Suppressor macrophage treated with lipopolysaccharide for 4 hours (primary cell): ENCODE measurements at places on chromosomes 2 and 18.

- DNase-seq, result no peak
Observed at GRCh38 chr2:134626781-134627180, 92.0 kb downstream of the TMEM163 start.

- DNase-seq, result no peak
Observed at GRCh38 chr2:51960841-51961335, 929.0 kb upstream of the NRXN1 start.

DNA sequence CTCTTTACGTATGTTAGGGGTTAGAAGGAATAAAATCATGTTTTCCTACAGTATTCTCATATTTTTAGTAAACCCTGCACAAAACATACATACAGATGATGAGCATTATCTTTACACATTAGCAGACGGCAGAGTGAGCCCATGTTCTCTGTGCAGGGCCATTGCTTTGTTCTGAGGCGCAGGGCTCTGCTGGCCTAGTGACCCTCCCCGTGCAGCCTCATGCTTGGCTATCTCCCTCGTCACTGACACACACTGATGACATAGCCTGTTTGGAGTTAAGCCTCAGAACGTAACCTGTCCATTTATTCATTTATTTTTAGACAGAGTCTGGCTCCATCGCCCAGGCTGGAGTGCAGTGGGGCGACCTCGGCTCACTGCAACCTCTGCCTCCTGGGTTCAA, 115.9 kb upstream of the FOSL2 start:
- DNase-seq, result no peak

DNA sequence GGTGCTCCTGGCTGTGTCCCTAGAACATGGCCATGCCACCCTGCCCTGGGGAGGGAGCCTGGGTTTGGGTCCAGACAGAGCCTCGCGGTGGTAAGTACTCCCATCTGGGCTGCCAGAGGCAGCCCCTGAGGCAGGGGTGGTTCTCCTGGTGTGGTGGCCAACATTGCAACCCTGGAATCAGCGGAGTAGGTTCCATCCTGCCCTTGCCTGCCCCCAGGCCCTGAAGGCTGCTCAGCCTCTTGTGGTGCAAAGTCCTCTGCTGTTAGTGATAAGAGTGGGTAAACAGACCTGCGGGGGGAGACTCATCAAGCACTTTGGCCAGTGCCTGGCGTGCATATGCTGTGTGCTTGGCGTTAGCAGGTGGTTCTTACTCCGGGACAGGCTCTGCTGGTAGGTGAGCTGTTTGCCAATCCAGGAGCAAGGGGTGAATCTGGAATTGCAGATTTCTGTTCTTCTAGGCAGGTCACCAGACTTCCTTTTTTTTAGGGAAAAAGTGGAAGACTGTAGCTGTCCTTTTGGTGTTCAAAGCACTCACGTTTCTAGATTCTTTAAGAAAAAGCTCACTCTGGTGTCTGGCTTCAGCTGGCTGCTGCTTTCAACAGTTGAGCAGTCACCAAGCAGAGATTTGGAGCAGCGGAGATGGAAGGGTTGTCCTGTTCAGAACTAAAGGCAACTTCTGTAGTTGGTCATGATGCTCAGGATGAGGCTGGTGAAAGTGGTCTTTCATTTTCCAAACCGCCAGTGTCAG, 3.2 kb downstream of the CNNM3 start:
- no peak for DNase-seq

DNA sequence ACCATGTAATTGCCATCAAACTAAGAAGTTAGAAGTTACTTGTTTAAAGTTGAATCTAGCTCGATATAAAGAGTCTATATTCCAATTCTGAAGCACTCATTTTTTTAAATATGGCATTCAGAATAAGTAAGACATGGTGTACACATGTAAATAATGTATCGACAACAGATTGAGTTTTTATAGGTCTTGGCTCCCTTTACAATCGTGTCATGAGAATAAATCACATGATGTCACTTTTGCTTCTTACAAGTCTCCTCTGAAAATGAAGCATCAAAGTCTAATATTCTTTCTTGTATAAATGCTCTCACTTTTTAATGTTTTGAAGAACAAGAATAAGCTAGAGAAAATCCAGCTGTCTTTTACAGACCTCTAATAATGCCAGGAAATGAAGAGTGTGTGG, 33.1 kb downstream of the LRP1B start:
- DNase-seq, result no peak

DNA sequence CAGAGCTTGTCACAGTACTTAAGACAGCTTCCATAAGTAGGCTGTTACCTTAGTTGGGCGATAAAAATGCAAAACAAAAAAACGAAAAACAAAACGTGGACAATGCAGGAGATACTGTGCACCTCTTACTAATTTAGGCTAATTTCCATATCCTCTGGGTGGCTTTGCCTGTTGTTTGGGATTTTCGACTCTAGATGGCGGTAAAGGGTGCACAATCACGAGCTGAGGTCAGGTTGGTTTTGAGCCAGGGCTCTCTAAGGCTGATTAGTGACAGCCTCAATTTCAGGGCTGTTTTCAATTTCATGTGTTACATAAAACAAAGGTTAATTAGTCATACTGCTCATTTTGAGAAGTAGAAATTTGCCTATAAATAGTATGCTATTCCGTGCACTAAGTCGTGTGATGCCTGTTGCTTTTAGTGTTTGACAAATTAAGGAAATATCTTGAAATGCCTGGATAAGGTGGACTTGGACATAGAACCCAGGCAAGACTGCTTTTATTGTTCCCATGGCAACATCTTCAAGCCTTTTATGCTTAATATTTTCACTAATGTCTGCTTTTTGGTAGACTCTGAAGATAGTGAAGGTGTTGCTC, 493.1 kb downstream of the SOCS6 start:
- DNase-seq, result peak; percentile 53

DNA sequence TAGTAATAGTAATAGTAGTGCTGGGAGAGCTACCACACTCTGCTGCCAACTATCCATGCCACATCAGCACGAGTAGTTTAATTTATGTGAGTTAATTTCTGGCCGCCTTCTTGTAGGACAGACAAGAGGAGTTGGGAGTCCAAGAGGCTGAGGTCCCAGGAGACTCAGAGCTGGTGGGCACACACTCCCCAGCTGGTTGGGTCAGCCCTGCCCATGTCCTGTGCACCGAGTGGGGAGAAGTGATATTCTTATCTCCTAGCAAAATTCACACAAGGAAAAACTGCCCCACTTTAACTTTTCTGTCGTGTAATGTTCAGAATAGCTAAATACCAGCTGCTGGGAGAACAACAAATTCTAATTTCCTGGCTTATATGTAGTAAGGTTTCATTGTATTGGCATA, 15.2 kb upstream of the MAP4K4 start:
- no peak for DNase-seq

DNA sequence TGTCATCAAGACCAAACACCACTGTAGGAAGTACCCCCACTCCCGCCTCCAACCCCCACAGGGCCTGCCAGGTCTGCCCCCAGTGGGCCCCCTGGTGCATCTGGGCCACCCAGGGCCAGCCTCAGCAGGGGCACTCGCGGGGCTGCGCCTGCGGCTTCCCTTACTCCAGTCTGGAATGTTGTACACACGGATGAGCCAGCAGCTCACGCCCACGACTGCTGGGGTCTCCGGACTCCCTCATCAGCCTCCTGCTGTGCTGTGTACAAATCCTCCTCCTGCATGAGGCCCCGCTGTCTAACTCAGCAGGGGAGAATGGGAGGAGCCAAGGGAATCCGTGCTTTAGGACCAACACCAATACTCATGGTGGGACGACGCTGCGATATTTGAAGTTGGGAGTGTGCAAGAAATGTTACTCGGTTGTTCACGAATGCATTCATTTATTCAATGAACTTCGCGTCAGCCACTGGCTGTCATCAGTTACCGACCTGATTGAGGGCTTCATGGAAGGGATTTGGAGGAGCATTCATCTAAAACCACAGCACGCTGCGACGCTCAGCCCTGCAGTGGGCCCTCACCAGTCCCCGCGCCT, 654 bp upstream of the ASB1 start:
- DNase-seq, result peak; percentile 7

GRCh38 chr2:70842401-70842800, 6.8 kb upstream of the CD207 start:
- DNase-seq, result no peak

DNA sequence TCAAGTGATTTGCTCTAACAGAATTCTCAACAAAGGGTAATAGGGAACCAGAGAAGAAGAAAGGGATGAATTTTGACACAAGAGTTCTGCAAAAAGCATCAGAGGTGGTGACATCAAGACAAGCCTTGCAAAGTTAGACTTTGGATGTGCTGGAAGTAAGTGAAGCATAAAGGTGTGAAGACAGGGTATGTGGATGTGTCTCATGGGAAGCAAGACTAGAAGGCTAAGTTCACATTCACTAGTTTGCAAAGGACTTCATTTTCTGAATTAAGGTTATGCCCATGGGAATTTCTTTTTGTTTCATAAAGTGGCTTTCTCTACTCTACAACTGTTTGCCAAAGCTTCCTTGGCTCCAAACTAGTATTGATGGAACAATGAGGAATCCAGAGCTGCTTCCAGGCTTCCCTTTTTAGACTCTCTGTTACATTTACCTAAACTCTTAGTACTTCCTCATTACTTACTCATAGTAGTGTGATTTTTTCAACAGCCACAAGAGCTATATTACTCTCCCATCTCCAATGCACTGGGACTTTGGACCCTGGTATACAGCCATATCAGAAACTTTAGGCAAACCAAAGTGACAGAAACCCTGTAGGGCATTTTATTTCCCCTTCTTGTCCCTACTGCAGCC, 21.1 kb upstream of the IHH start:
- peak; percentile 26 for DNase-seq

DNA sequence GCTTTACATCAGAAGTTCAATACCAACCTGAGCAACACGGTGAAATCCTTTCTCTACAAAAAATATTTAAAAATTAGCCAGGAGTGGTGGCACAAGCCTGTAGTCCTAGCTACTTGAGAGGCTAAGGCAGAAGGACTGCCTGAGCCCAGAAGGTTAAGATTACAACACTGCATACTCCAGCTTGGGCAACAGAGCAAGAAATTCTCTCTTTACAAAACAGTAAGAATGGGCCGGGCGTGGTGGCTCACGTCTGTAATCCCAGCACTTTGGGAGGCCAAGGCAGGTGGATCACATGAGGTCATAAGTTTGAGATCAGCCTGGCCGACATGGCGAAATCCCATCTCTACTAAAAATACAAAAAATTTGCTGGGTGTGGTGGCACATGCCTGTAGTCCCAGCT, 113.2 kb downstream of the USP34 start:
- DNase-seq, result no peak

GRCh38 chr2:169302364-169302763, 60.0 kb downstream of the LRP2 start:
- DNase-seq, result no peak

DNA sequence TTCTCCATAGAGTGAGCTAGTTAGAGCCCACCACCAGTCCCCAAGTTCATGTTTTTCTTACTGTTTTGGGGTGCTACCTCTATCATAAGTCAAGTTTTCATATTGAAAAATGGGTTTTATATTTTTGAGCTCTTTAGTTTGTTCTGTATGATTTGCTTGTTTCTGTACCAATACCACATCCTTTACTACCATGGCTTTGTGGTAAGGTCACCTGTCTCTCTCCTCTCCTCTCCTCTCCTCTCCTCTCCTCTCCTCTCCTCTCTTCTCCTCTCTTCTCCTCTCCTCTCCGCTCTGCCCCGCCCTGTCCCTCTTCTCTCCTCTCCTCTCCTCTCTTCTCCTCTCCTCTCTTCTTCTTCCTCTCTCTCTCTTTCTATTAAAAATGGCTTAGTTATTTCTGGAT, 22.1 kb upstream of the LBH start:
- DNase-seq, result no peak

DNA sequence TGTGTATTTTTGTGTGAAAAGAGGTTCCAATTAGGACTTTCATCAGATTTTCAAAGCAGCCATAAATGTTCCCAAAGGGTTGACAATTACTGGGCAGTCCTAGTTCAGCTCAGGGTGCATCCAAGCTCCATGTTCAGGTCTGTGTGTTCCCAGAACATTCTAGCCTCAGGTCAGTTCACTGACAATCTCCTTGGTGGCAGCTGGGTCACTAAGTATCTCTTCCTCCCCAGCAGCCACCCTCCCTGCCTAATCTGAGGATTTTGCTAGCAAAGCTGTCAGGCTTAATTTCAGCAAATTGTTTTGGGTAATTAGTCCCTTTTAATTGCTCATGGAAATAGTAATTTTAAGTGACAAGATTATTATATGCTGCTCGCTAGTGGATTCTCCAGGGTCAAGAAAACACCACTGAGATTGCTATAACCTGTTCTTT, 29.8 kb downstream of the UPP2 start:
- no peak for DNase-seq

- no peak for DNase-seq
Observed at GRCh38 chr2:205771666-205772065, 89.4 kb downstream of the NRP2 start.

- no peak for DNase-seq
Observed at GRCh38 chr2:235523486-235524150, 29.8 kb downstream of the AGAP1 start.

- DNase-seq, result no peak
Observed at GRCh38 chr2:21103274-21103891, 20.4 kb upstream of the TDRD15 start.

DNA sequence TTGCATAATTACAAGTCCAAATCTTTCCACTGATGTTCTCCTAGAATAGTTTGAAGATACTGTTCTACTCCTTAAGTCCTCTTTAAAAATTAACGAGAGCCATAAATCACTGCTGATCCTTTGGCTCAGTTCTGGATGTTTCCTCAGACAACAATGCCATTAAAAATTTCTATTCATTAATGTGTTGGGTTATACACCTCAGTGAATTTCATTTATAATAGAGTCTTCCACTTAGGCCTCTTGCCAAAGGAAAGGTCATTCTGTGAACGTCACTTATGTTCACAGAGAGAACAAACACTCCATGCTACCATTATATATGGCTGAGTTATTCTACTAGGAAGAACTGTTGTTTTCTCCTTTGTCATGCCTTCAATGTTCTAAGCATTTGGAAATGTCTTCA, 1472.3 kb upstream of the CELF4 start:
- DNase-seq, result no peak

DNA sequence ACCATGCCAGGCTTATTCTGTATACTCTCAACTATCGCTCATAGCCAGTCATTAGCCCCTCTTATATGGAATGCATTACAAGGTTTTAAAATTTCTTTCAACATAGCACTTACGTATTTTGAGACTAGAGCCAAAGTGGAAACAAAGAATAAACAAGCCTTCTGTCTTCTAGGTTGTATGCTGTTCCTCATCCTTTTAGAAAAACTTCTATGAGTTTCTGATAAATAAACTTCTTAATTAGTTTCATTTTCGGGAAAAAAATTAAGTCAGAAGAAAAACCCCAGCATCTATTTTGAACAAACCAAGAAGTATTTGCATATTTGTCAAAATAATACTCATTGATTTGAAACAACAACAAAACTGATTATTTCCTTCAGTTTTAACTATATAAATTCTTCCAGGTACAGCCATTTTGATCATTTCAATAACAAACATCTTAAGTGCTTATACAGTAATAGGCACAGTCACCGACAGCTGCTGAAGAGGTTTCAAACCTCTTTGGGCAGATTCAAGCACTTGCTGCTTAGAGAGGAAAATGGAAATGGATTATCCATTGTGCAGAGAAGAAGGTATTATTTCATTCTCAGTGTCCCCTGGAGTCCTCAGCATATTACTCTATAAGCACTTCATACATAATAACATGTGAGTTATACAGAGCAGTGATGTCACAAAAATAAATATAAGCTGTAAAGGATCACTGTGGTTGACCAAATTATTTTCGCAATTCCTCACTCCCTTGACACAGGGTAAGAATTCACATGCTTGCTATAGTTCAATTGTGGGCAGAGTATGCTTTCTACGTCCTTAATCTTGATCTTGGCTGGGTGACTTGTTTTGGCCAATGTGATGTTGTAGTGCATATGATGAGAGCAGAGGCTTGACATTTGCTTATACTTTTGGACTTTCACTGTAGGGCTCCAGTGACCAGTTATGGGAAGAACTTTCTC, 833.8 kb downstream of the TRIB2 start:
- no peak for DNase-seq

GRCh38 chr2:96788442-96789244, 27.4 kb upstream of the CNNM3 start:
- no peak for DNase-seq
